ENCODE measurements at places on chromosomes 12 and 14. TPM values are rescaled to one million over a fixed set of nuclear protein-coding genes. Genes with fewer than 3 reads are reported as not detected.
A peak's percentile ranks its signal among the peaks of the same experiment; 100 is the strongest.

The TCTN1 gene
- total RNA-seq: 5.9 TPM

The BDKRB1 gene
- total RNA-seq: not detected

The SLC10A1 gene
- total RNA-seq: not detected

DNA sequence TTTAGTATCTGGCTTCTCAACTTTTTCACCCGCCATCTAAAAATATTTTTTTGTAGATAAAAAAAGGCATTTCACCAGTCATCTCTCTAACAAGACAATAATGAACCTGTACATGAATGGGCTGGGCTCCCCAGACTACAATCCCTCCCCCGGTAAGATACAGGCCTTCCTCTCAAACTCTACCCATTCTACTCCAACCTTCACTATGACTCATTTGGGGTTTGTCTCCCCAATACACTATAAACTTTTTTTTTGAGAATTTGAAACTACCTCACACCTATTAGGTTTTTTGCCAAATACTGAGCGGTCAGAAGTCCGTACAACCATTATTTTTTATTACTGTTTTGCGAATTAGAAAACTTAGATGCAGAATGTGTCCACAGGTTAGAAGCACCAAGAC, 784 bp downstream of the RPL6 start:
- DNase-seq: no peak

DNA sequence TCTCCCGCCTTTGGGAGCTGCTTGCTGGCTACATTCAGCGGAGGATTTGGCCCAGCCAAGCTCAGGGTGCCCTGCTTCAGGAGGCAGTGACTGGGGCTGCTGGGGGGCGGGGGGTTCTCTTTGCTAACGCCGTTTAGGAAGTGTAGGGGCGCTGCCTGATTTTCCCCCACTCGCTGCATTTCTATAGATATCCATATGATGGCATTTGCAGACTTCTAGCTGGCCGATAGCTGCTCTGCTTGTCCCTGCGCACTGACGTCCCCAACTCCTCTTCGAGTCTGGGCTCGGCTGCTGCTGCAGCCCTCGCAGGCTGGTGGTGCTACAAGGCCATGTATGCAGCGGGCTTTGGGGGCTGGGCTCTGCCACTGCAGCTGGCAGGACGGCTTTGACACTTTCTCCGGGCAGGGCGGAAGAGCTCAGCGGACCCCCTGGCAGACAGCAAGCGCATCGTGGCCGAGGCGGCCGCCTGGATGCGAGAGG, 3.1 kb downstream of the LRFN5 start:
- no peak for DNase-seq

The KMT2D gene
- total RNA-seq: 113 TPM

DNA sequence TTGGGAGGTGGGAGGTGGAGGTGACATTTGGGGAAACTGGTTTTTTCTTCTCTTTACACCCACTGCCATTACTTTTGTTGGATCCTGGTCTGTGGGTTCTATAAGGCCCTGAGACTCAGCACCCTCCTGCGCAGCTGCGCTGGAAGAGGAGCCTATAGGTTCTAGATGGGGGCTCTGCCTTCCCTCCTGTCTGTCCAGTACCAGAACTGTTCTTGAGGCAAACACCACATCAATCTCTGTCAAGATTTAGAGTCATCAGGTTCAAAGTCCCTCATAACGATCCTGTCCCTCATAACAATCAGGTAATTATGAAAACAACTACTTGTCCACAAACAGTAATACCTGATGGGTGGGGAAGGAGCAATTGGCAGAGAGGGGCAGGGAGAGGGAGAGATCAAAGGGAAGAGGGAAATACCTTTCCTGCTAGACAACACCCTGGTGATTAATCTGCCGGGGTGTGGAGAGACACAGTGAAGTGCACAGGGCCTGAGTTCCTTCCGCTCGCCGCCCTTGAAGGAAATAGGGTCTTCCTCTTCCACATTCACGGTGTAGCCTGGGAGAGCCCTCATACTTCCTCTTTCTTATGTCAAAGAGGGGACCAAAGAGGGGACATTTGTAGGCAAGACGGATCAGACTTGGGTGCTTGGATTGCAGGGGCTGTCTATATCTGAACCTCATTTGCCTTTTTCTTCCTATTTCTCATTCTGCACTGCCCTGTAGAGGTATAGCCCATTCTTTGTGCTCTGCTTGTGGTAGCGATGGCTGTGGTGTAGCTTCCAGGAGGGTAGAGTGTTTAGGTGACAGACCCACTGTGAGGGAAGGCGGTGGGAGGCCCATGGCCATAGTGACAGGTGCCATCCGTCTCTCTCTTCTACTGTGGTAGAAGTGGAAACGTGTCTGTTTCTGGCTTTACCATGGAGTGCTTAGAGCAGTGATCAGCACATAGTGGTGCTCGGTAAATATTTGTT, 12.6 kb downstream of the GPRC5A start:
- no peak for DNase-seq

- DNase-seq: no peak
Measured at GRCh38 chr12:110176745-110177144, 52.6 kb downstream of the IFT81 start.

DNA sequence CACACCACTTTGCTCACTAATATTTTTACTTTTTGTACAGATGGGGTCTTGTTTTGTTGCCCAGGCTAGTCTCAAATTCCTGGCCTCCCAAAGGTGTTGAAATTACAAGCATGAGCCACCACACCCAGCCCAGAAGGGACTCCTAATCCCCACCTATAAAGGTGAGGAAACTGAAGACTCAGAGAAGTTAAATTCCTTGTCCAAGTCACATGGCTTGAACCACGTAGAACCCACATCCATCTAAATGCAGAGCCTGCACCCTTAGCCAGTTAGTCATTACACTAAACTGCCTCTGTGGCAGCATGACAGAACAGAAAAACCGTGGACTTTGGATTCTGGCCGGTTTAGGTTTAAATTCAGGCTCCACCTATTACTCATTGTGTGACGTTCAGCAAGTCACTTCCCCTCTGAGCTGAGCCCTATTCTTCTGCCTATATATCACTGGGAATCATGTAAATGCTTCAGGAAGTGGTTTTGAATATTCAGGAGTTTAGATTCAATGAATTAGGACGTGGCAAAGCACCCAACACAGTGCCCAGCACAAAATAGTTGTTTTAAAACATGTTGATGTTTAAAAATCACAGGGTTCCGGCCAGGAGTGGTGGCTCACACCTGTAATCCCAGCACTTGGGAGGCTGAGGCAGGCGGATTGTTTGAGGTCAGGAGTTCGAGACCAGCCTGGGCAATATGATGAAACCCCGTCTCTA, 3.0 kb upstream of the CORO1C start:
- peak; percentile 36 for DNase-seq

The KRT2 gene
- total RNA-seq: 0.10 TPM

GRCh38 chr14:25121337-25122129, 71.6 kb upstream of the STXBP6 start:
- no peak for DNase-seq

The NAV3 gene
- not detected for total RNA-seq

The CEBPE gene
- total RNA-seq: 0.50 TPM

The RDH16 gene
- total RNA-seq: 0.18 TPM

The ARHGAP9 gene
- total RNA-seq: 243 TPM

GRCh38 chr12:91205811-91206210, 23.2 kb upstream of the DCN start:
- DNase-seq: no peak

DNA sequence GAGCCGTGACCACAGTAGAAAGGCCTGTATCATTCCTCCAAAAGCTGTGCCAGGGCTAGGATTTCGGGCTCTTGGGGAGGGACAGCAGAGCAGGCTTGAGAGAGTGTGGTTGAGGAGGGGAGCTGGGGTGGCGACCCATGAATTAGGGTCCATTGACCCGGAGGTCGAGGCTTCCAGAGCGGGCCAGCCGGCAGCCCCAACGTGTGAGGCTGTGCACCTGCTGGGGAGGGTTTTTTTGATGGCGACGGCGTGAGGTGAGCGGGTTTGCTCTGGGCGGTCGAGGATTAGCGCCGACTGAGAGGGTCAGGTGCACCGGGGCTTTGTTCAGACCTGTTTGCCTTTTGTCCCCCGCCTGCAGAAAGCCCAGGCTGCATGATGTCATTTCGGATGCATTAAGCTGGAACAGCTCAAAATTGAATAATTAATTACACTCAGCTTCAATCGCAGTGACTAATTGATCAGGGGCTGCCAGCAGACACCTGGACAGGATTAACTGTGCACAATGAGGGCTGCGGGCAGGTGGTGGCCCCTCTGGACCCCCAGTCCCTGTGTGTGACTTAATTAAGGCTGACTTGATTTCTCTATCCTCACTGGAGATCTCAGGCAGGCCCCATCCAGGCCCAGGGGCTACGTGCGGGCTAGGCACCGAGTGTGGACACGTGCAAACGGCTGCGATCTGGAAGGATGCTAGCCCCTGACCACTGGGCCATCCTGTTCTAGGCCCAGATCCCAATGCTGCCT, 42.1 kb upstream of the MEG3 start:
- DNase-seq: no peak

The MSI1 gene
- total RNA-seq: not detected

The KCNH3 gene
- total RNA-seq: 5.3 TPM

GRCh38 chr12:18990856-18991255, 138.7 kb upstream of the PLEKHA5 start:
- DNase-seq: no peak

The TEX52 gene
- 0.29 TPM for total RNA-seq

The BEST3 gene
- total RNA-seq: not detected

The SUDS3 gene
- total RNA-seq: 25.3 TPM

The CD27 gene
- 131 TPM for total RNA-seq

- no peak for DNase-seq
Measured at GRCh38 chr12:74903522-74903921, 306.1 kb downstream of the KCNC2 start.

DNA sequence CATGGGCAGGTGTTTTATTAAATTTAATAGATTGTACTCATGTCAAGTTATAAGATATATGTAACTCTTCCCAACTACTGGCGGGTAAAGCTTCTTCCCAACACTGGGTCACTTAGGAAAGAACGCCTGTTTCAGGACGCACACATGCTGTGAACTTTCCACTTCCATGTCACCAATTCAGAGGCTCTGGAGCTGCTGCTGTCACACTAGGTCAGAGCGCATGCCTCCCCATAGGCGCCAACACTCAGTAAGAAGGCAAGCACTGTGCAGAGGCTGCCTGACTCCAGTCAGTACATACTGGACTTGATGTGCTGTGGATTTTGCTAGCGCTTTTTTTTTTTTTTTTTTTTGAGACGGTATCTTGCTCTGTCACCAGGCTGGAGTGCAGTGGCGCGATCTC, 17.2 kb downstream of the SLC15A4 start:
- DNase-seq: no peak

- no peak for DNase-seq
Measured at GRCh38 chr14:68444449-68445168, 348.3 kb downstream of the ZFP36L1 start.
